ENCODE measurements at places on chromosomes 12 and 14.

DNA sequence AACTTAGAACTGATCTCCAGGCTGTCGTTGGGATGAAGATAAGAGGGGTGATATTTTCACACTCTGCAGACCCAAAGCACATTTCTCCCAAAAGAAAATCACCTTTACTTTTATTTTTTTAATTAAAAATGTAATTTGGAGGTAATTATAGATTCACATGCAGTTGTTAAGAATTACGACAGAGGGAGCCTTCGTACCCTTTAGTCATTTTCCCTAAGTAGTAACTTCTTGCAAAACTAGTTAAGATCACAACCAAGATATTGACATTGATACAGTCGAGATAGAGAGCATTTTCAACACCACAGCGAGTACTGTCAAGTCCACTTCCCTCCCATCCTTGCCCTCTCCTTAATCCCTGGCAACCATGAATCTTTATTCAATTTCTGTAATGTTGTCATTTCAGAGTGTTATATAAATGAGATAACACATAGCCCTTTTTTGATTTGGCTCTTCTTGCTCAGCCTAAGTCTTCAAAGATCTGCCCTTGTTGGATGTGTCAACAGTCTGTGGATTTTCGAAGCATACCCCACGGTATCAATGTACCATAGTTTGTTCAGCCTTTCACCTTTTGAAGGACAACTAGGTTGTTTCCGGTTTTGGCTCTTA, 39.6 kb downstream of the DNAH10 start:
- DNase-seq, result no peak

DNA sequence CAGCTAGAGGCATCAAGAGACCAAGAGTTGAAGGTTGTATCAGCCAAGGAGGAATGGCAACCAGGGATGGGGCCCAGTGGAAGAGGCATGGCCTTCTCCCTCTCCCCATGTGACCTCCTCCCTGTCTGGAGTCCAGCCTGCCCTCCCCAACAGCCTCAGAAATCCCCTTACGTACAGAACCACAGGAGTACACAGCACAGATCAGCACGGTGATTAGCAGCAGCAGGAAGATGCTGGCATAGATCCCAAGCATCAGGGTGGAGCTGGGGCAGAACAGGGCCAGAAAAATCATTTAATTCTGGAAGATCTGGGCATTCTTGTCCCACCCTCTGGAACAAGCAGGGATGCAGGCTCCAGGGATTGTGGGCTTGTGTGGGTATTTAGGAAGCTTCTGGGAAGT, 14.4 kb downstream of the ADCY6 start:
- no peak for DNase-seq

GRCh38 chr14:94052199-94052598, 26.1 kb downstream of the OTUB2 start:
- DNase-seq, result no peak

DNA sequence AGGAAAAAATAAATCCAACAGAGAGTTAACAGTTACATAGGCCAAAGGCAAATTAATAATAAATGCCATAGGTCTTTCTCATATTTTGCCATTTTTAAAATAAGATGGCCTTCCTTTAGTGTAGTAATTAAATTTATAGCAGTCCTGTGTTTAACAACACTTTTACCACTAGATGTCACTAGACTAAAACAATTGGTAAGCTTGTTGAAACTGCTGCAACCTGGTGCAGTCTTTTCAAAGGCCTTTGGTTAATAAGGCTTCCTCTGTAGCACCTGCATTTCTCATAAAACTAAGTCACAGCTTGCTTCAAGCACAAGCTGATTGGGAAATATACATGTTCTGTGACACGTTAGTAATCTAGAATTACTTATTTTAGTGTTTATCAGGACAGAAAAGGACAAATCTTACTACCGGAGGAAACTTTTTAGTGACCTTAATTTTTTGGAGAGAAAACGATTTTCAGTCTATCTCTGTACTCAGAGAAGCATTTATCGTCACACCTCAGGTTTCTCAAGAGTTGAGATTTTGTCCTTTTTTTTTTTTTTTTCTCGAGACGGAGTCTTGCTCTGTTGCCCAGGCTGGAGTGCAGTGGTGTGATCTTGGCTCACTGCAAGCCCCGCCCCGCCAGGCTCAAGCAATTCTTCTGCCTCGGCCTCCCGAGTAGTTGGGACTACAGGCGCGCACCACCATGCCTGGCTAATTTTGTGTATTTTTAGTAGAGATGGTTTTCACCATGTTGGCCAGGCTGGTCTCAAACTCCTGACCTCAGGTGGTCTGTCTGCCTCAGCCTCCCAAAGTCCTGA, 20.0 kb downstream of the BORCS5 start:
- peak; percentile 62 for DNase-seq

- no peak for DNase-seq
These were observed 95.4 kb upstream of the SFSWAP start for GRCh38 chr12:131615326-131616042.

DNA sequence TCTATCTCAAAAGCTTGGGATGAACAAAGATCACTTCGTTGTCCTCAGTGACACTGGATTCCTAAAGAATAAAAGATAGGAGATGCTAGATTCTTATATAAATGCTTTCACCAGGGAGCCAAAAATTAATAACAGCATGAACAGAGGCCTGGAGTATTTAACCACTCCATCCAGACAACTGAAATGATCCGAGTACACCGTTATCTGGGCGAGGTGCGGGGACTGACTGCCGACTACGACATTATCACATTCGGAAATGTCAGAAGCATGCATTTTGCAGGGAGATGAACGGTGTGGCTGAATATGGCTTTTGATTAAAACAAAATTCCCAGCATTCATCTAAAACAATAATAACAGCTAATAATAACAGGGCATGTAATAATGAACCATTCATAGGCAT, 56.6 kb downstream of the TRPV4 start:
- no peak for DNase-seq

- no peak for DNase-seq
These were observed 36.5 kb downstream of the CORO1C start for GRCh38 chr12:108694812-108695278.

- DNase-seq, result no peak
These were observed 272.4 kb downstream of the ALX1 start for GRCh38 chr12:85552461-85552860.

DNA sequence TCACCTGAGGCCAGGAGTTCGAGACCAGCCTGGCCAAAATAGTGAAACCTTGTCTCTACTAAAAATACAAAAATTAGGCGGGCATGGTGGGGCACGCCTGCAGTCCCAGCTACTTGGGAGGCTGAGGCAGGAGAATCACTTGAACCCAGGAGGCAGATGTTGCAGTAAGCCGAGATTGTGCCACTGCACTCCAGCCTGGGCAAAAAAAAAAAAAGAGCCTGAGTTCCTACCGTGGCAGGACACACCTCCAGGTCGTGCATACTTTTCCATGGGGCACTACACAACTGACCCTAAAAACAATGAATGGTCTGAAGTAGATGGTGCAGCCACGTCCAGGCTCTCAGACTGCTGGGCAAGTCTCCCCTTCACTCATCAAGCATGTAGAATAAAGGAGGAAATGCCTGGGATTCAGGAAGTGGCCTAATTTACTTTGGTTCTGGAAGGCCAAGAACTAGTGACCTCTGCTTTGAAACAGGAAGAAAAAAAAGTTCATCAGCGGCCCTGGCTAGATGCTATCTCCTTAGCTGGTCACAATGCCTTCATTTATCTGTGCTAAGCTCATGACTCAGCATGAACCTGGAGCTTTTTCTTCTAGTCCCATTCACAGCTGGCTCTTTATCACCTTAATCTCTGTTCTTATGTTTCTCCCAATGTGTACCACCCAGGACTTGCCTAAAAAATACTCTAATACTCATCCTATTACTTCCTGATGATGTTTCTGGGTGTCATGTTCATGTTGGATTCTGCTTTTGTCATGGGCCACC, 55.8 kb upstream of the OR6J1 start:
- DNase-seq, result no peak

GRCh38 chr12:30263434-30263833, 432.2 kb downstream of the IPO8 start:
- no peak for DNase-seq

- DNase-seq, result no peak
These were observed 55.3 kb downstream of the KCNC2 start for GRCh38 chr12:75154388-75154787.

- DNase-seq, result no peak
These were observed 55.6 kb upstream of the CDKL1 start for GRCh38 chr14:50452296-50452695.

DNA sequence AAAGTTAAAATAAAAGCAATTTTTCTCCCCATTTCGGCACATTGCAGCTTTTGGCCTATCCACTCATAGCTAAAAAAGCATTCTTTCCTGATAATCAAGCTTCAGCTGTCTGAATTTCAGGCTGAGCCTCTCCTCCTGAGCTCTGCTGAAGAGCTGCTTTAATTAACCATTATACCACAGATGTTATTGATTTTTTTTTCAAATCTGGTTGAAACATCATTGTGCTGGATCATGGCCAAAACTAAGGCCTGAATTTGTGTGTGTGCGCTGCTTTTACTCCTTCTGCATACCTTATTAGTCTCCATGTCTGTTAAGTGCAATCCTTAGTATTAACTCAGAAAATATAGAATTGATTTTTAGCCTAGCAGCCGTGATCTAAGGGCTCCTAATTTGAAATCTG, 52.3 kb downstream of the MBIP start:
- DNase-seq, result peak; percentile 16

DNA sequence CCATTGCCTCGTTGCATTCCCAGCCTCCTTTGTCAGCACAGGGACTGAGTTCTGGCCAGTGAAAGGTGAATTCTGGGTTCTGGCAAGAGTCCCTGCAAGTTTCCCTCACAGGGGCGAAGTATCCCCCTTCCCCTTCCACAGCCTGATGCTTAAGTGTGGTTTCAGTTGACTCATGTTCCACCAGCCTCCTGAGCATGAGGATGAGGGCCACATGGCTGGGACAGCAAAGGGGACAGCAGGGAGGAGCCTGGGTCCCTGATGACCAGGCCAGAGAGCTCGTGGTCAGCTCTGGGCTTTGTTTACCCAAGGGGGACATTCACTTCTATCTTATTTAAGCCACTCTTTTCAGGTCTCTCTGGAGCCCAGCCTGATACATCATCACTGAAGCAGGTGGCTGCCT, 36.5 kb downstream of the CACNA2D4 start:
- no peak for DNase-seq

DNA sequence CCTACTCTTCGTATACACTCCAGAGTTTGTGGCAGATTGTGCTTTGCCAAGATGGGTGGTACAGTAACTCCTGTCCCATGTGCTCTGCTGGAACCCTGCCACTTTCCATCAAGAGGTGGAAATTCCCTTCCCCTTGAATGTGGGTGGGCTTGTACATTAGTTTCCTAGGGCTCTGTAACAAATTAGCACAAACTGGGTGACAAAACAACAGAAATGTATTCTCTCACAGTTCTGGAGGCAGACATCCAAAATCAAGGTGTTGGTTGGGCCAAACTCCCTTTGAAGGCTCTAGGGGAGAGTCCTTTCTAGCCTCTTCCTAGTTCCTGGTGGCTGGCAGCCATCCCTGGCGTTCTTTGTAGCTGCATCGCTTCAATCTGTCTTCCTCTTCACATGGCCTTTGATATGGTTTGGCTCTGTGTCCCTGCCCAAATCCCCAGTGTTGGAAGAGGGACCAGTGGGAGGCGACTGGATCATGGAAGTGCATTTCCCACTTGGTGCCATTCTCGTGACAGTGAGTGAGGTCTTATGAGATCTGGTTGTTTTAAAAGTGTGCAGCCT, 117.5 kb downstream of the VRK1 start:
- DNase-seq, result no peak

DNA sequence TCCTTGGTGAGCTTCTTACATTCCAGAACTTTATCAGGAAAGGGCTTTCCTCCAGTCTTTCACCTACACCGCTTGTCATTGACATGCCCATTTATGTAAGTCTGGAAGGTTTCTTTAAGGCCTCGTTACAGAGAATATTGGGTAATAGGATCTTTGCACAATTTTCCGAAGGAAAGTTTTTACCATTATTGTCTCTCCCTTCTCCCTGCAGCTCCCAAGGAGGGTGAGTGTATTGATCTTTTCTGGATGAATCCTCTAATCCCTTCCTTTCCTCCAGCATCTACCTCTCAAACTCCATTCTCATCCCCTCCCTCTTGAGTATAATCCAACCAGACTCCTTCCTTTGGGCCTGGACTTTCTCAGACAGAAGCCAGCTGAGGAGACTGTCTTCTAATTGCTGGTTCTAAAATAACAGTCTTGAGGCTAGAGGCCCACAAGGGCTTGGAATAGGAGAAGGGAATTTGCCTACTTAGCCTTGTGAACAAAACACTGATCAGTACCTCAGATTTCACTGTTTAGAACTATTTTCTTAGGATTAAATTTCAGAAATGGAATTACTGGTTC, 21.8 kb downstream of the WNK1 start:
- no peak for DNase-seq

GRCh38 chr12:39883411-39883810, 222.5 kb downstream of the SLC2A13 start:
- DNase-seq, result no peak

DNA sequence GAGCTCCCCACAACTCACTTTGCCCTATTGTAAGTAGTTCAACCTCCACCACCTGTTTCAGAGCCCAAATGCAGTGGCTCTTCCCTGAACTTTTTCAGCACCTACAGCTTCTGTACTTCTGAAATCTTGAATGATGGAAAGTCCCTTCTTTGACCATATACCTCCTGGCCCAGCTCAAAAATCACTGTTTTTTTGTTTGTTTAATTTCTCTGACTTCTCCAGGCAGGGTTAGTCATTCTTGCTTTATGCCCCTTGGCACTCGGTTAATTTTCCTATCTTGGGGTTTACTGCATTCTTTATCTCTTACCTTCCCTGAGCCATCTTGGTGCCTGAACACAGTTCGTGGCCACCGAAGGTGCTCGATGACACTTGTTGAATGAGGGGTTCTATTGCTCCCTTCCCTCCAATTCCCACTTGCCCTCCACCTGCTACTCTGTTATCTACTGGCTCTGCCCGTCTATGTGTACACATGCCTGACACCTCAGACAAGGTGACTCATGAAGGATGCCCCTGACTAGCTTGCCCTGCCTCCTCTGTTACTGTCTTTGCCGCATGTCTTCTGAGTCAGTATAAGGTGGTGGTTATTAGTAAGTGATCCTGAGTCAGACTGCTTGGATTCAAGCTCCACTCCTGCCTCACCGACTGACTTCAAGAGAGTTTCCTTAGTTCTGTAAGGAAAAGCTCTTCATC, 4.4 kb downstream of the AMHR2 start:
- DNase-seq, result no peak

- no peak for DNase-seq
These were observed 401.4 kb downstream of the ZFP36L1 start for GRCh38 chr14:68391311-68392014.

DNA sequence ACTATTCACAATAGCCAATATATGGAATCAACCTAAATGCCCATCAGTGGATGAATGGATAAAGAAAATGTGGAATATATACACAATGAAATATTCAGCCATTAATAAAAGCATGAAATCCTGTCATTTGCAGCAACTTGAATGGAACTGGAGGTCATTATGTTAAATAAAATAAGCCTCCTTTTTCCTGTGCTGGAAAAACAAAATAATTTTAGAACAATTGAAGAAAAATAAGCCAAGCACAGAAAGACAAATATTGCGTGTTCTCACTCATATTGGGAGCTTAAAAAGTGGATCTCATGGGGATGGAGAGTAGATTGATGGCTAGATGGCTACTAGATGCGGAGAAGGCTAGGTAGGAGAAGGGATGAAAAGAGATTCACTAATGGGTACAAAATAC, 6.3 kb upstream of the BTG1 start:
- DNase-seq, result no peak

All from NCI-H510A (cell line).